ENCODE measurements at places on chromosomes 6 and 20.

DNA sequence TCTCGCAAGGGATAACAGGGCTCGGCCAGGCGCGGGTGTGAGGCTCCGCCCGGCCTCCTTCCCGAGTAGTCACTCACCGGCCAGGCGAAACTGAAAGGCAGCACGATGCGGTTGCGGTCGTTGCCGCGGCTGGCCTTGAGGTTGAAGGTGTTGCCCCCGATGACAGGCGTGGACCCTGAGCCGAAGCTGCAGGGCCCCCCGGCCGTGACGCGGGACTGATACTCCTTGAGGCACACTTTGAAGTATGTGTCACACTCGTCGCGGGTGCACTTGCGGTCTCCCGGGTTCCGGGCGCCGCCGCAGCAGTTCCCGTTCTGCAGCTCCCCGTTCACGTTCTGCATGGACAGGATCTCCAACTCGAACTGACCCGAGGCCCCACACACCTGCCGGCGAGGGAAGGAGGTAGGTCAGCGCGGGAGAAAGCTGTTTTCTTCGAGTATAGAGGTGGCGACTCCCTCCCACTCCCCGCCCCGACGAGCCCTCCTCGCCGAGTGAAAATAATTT lies 1.1 kb downstream of the JAG1 start:
- DNase-seq, result no peak

GRCh38 chr6:54236984-54237383 lies 71.3 kb upstream of the TINAG start:
- no peak for DNase-seq

DNA sequence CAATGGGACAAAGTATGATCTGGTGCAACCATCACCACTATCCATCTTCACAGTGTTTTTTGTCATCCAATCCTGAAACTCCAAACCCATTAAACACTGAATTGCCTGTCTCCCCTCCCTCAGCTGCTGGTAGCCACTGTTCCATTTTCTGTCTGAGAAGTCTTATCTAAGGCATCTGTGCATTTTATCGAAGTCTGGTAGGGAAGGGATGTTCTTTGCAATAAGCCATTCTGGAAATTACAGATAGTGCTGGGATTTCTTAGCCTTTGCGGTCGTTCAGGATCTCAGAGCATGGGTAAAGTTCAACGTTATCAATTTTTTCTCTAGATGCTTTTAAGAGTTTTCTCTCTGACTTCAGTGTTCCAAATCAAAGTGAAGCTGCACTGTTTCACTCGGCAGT lies 24.1 kb downstream of the KIF25 start:
- DNase-seq, result no peak

DNA sequence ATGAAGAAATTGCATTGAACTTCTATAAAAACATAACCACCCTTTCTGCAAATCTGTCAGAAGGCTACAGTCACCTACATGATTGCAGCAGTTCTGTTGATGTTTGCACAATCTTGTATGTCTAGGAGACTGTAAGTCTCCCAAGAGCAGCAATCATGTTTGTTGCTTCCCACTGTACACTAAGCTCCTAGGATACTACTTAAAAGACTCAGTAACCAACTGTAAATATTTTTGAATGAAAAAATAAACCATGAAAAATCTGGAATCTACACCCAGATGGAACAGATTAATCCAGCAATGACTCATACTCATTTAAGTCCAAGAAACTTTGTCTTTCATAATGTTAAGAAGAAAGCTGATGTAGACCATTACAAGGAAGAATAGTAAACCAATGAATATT lies 168.5 kb upstream of the ATXN1 start:
- no peak for DNase-seq

DNA sequence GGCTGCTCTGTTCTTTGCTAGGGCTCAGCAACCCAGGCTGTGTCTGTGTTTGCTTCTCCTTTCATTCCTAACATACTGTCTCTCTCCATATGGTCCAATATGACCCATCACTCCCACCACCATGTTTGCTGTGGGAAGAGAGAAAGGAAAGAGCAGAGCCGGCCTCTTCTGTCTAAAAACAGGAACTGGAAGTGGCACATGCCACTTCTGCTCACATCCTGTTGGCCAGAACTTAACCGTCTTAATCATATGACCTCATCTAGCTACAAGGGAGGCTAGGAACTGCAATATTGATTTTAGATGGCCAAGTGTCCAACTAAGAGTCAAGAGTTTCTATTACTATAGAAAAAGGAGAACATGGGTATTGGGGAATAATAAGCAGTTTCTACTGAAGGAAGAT lies 212.5 kb upstream of the CHD6 start:
- no peak for DNase-seq

- DNase-seq, result no peak
These were observed 53.5 kb downstream of the CARMIL1 start for GRCh38 chr6:25332655-25333071.

DNA sequence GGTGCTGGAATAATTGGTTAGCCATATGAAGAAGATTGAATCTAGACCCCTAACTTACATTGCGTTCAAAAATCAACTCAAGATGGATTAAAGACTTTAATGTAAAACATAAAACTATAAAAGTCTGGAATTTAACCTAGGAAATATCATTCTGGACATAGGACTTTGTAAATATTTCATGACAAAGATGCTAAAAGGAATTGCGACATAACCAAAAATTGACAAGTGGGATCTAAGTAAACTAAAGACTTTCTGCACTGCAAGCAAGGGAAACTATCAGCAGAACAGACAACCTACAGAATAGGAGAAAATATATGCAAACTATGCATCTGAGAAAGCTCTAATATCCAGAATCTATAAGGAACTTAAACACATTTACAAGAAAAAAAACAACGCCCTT lies 45.5 kb upstream of the SLC35F1 start:
- DNase-seq, result no peak

- no peak for DNase-seq
These were observed 159.5 kb upstream of the PTPN1 start for GRCh38 chr20:50350510-50351249.

DNA sequence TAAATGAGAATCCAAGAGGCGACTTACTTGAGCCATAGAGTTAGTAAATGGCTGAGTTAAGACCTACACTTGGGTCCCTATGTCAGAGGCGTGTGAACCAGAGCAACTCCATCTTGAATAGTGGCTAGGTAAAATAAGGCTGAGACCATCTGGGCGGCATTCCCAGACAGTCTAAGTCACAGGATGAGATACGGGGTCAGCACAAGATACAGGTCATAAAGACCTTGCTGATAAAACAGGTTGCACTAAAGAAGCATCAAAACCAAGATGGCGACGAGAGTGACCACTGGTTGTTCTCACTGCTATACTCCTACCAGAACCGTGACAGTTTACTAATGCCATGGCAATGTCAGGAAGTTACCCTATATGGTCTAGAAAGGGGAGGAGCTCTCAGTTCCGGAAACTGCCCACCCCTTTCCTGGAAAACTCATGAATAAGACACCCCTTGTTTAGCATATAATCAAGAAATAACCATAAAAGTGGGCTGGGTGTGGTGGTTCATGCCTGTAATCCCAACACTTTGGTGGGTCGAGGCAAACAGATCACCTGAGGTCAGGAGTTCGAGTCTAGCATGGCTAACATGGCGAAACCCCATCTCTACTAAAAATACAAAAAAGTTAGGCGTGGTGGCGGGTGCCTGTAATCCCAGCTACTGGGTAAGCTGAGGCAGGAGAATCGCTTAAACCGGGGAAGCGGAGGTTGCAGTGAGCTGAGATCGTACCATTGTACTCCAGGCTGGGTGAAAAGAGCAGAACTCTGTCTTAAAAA lies 43.9 kb upstream of the EEF1A1 start:
- DNase-seq, result no peak

DNA sequence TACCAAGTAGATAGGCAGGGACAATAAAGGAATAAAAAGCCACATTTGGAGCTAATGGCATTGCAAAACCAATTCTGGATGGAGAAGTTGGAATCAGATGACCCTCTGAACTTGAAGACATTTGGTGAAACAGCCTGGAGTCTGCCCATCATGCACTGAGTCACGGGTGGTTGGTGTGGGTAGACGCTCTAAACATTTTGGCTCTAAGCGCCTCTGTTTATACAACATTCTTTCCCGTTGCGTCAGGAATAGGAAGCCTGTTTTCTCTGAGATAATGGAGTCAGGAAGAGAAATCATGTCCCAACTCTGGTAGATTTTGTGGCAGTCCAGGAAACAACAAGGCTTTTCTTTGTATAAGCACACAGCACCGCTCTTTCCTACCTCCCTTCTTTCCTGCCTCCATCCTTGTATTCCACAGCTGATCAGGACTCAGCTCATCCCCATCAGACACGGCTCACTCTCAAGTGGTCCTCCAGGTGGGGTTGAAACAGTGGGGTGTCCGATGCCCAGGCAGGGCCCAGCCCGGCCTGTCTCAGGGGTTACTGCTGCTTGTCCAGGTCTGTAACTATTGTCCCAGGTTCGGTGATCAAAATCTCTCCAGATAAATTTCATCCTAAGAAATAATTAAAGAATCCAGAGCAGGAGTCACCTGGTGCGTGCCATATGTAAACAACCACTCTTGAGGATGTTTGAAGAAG lies 12.1 kb upstream of the RAMACL start:
- no peak for DNase-seq

DNA sequence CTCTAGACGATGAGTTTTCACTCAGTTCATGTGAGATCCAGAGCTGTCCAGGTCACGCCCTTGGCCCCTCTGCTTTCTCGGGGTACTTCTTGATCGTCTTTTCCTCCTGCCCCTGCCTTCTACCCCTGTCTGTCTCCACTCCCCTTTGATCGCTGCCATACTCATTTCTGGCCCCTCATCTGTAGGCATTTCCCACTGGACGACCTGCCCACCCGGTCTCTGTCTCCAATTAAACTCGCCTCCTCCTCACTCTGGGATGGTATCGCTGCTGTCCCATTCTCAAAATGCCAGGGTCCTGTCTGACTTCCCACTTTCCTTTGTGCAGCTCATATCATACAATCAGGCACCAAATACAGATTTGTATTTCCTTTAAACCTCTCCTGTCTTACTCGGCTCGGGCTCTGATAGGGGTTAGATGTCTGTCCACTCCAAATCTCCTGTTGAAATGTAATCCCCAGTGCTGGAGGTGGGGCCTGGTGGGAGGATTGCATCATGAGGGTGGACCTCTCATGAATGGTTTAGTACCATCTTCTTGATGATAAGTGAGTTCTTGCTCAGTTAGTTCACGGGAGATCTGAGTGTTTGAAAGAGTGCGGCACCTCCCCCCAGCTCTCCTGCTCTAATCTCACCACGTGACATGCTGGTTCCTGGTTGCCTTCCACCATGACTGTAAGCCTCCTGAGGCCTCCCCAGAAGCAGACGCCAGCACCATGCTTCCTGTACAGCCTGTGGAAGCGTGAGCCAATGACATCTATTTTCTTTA lies 3.5 kb upstream of the SYNJ2 start:
- DNase-seq, result no peak

GRCh38 chr20:23179766-23180403 lies 93.8 kb upstream of the CD93 start:
- DNase-seq, result no peak

GRCh38 chr6:162640756-162641155 lies 86.8 kb downstream of the PRKN start:
- no peak for DNase-seq

DNA sequence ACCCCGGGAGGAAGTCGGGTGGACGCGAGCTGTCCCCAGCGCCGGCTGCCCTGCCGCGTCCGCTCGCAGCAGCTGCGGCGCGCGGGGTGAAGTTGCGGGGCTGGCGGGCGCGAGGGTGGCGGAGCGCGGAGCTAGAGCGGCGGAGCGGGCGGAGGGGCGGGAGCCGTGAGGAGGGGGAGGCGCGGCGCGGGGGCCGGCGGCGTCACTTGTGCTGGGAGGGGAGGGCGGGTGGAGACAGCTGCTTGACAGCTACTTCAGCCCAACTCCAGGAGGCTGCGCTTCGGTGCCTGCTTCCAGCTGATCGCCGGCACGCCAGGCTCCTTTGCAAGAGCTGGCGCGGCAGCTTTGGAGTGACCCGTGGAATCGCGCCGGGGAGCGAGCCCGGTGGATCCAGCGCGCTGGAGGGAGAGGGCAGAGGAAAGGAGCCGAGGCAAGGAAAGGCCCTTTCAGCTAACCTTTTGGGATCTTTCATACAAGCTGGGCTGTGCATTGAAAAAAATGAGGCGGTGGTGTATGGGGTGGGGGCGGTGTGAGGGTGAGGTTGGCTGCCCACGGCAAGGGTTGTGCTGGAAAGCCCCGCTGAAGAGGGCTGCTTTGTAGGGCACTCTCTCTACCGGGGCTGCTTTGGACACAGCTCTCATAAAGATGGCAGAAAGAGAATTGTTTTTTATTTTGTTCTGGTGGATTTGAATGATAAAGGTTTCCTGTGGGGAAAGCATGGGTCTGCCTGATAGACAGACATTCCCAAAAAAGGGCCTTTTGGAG lies 24.6 kb downstream of the RIPOR2 start:
- peak; percentile 63 for DNase-seq

DNA sequence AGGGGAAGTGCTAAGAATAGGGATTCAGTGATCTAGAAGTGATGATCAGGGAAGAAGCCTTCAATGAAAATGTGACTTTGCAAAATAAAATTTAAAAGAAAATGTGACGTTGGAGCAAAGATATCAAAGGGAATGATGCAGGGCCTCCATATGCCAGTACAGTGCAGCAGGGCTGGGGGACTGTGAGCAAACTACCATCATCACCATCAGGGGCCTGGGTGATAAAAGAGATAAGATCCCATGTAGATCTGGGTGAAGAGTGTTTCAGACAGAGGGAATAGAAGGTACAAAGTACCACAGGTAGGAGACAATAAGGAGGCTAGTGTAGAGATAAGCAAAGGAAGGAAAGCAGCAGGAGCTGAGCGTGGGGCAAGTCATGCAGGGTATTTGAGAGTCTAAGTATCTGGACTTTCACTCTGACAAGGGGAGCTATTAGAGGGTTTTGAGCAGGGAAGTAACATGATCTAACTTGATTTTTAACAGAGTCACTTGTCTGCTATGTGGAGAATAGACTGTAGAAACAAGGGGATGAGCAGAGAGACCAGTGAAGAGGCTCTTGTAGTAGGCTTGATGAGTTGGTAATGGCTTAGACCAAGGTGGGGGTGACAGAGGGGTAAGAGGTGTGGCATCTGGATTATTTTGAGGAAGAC lies 295.6 kb downstream of the ZFAND3 start:
- DNase-seq, result no peak

DNA sequence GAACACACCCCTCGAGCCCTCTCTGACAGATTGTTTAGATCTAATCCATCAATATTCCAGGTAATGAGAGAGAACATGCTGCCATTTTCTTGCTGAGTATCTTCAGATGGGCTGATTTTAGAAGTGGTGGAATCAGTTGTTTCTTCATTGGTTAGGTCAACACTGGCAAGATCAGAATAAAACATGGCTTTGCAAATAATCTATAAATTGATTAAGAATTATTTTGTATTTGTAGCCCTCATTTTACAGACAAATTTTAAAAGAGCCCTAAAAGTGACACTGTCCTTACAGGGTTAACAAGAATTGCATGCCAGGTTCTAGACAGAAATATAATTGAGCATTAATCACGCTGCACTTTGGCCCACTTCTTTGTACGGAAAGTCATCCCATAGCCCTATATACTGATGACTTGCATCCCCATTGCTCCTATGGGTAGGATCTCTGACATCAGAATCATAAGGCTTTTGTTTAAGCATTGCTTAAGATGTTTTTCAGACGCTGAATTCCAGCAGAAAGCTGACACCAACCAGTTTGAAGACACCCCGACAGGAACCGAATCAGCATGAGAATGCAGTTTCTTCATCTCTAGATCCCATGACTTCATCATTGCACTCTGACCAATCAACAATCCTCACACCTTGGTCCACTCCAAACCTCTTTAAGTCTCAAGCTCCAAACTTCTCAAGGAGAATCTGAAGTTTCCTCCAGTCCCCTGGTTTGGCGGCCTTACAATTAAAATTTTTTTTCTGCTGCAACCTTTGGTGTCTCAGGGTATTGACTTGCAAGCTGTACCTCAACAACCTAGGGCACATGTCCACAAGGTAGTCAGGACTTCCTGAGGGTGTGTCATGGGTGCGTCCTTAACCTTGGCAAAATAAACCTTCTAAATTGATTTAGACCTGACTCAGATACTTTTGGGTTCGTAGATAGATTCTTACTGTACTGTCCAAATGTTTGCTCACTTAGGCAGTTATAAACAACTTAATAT lies 7.8 kb downstream of the TDP2 start:
- no peak for DNase-seq

Data from HEK293T (cell line).